ENCODE measurements at places on chromosomes 6 and 20.

DNA sequence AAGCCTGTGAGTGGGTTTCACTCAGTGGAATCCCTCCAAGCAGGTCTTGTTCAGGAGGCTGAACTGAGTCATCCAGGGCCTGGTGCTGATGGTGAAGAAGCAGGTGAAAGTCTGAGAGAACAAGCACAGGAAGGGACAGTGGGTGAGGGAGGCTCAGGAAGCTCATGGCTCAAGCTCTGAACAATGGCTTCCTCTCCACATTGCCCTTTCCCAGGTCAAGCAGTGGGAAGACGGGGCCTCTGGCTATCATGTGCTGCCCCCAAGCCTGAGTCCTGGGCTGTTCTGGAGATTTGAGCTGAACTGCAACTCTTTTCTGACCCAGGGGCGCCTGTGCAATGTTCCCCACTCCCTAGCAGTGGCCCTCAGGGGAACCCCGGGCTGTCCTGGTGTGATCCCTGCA, 3.4 kb downstream of the CST9L start:
- no peak for DNase-seq

GRCh38 chr6:34664256-34664971, 32.2 kb downstream of the ILRUN start:
- DNase-seq, result no peak

DNA sequence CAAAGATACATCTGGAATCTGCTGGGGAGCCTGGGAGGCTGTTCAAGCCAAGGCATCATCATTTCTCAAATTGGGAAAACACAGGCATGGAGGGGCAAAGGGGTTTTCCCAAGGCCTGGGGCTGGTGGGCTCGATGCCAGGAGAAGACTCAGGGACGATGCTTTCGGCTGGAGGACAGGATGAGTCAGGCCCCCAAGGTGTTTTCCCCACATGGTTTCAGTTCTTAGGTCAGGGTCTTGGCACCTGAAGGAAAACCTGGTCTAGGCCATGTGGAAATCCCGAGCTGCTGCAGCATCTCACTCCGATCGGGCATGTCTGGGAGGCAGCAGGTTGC, 348.1 kb downstream of the CDC5L start:
- no peak for DNase-seq

GRCh38 chr20:9236458-9236857, 167.6 kb downstream of the PLCB4 start:
- no peak for DNase-seq

- no peak for DNase-seq
These were observed 41.0 kb downstream of the UQCC1 start for GRCh38 chr20:35370751-35371150.

DNA sequence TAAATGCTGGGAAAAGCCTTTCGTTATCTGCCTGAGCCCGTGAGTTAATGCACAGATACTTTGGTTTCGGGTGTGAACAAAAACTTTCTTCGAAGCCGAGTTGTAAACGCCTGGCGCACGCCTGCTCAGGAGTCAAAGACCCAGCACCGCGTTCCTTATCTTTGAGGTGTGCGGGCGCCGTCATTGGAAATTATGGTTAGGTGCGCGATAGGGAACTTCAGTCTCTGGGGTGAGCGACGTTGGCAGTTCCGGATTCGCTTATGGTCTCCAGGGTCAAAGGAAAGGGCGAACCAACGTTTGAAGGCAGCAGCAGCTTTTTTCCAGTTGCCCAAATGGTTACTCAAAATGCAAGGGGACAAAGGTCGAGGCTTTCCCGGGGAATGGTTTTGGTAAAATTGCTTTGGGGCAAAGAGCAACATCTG, 853 bp downstream of the SLC22A3 start:
- DNase-seq, result no peak

DNA sequence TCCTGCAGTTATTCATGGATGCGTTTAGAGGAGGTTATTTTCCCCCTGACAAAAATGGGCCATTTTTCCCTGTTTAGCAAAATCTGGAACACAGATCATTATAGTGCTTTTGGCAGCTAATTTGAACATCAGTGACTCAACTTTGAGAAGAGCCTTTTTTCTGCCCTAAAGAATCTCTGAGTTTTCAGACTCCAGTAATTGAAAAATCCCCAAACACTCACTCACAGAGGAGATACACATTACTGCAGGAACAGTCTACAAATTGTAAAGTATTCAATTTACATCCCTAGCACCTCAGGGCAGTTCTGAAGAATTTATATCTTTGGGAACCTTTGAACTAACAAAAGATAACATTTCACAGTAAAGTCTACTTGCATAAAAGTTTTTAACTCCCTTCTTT, 966.6 kb upstream of the SLC35B3 start:
- no peak for DNase-seq

- DNase-seq, result no peak
These were observed at the start of gene GPR31 for GRCh38 chr6:167157863-167158262. Gene GPR31 (minus strand): TSS chr6:167157980. CDS start chr6:167157831, 149 bp downstream.

- no peak for DNase-seq
These were observed 10.1 kb upstream of the PGC start for GRCh38 chr6:41757271-41757670.

DNA sequence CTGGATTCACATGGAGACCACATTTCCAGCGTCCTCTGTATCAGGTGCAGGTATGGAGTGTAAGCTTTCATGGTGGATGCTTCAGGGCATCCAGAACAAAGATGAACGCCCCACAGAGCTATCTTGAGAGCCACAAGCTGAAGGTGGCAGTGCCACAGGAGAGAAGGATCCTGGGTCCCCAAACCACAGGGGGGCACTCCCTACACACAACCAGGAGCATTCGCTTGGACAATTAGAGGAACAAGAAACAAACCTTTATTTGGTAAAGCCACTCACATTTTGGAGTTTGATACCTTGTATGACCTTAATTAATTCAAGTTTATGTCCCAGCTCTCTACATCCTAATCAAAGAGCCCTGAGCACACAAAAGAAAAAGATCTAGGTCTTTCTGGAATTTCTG, 406.3 kb downstream of the PREX1 start:
- no peak for DNase-seq

Measured in hepatic stellate cell (primary cell).